ENCODE measurements at places on chromosomes 4 and X.

GRCh38 chr4:152563209-152563608 is 27.3 kb upstream of the FBXW7 start:
- no peak for DNase-seq

DNA sequence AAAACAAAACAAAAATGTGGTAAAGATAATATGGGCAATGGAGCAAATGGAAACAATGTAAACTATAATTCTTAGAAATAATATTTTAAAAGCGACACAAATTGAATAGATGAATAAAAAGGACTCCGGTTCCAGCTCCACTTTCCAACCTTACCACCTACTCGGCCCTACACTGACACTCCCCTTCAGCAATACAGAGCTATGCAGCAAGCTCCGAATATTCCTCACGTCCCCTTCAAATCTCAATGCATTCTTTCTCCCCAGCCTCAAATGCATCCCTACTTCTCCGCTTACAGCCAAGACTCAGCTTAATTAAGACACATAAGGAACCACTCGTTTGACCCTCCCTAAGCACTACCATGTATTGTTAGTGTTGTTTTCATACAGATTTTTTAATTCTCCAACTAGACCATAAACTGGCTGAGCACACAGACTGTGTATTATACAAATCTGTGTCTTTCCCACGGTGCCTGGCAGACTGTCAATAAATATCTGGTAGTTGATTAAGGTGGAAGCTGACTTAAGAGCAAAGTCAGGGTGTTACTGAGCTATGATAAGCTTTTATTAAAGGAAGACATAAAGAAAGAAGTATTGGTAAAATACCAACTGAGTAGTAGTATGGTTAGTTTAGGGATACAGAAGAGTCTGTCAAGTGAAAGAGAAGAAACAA is 219.1 kb downstream of the NR3C2 start:
- no peak for DNase-seq

DNA sequence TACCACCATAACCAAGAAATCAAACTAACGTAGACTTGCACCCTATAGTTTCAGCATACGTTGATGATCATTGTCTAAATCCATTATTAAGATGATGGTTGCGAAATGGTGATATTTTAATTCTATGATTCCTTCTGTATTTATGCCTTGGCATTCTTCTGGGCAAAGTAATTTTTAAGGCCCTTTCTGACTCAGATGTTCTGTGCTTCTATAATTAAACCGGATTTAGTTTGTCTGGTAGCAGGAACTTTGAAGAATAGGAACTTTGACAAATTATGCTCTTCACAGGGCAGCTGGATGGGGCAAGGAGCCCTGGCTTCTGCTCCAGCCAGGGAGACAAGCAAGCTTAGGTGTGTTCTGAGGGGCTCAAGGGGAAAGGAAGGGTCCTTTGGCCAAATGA is 23.8 kb upstream of the PLAC1 start:
- no peak for DNase-seq

DNA sequence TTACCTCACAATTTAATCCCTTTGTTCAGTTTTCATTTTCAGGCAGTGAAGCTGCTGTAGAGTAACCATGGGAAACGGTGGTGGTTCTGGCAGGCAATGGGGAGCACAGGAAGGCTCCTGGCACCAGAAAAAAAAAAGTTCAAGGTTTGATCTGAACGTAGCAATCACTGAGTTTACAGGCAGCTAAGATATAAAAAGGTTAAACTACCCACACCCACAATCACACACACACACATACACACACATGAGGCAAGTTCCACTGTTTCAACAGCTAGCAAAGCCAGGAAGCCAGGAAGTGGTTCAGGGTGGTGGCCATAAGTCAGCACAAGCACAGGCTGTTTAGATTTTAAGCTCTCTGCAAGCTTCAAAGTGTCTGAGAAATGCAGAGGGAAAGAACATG is at the start of gene SULT1B1:
Gene SULT1B1 (minus strand): TSS at position 166 of the 400 bp plus-strand sequence. CDS start 5,403 bp downstream, outside the sequence.
- DNase-seq: no peak

DNA sequence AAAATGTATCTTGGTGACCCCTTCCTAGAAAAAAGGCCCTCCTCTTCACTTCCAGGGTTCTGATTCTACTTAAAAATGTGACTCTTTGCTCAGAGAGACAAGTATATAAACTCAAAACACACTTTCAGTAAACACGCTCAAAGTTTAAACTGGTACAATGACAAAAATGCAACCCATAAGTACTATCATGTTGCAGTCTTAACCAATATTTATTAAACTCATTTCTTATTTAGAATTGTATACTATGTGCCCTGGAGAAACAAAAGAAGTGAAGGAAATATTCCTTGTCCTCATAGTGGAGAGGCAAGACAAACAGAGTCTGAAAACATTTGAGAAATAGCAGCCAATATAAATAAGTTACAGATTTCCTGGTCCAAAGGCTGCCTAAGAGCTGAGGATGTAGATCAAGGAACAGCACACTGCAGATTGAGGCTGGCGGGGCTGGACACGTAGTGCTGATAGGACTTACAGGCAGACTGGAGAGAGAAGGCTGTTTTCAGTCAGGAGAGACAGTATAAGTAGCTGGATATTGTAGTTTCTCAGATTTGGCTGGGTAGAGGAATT is 39.1 kb upstream of the ANXA3 start:
- no peak for DNase-seq

DNA sequence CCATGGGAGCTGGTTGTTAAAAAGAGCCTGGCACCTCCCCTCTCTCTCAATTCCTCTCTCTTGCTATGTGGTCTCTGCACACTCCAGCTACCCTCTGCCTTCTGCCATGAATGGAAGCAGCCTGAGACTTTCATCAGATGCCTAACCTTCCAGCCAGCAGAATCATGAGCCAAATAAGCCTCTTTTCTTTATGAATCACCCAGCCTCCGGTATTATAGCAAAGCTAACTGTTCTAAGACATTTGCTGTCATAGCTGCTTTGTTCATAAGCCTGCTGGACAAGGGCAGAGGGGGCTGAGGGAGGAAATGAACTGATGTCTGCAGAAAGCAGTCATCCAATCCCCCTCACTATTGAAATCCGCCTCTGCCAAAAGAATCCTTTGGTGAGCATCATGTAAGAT is 196.7 kb downstream of the ZNF330 start:
- no peak for DNase-seq

DNA sequence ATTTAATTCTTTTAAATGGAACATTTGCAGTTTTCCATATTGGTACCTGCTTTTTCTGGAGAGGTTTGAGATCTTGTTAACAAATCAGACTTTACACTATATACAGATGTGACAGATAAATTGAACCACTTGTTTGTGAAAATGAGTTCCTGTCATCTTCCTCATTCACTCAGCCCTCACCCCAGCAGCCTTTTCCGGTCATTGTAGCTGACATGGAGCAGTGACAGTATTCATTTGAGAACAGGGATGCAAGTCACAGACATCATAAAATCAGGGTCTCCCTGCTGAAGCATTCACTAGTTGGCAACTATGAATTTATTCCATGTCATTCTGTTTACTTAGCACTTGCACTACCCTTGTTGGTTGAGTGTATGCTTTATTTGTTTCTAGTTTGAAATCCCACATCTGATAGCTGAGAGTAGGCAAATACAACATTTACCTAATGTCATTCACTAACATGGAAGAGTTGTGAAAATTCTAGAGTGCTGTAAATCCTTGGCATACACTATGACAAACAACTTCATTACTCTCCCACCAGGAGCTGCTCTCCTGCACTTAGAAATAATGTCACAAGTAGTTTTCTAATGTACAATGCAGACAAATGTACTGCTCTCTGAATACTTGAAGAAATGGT is 78.9 kb downstream of the UGT8 start:
- no peak for DNase-seq
